ENCODE measurements at places on chromosomes 12 and 14.

- no peak for DNase-seq
Observed at GRCh38 chr14:99575043-99576023, 28.7 kb downstream of the CCDC85C start.

- no peak for DNase-seq
Observed at GRCh38 chr14:22630486-22630885, 13.7 kb downstream of the OR6J1 start.

DNA sequence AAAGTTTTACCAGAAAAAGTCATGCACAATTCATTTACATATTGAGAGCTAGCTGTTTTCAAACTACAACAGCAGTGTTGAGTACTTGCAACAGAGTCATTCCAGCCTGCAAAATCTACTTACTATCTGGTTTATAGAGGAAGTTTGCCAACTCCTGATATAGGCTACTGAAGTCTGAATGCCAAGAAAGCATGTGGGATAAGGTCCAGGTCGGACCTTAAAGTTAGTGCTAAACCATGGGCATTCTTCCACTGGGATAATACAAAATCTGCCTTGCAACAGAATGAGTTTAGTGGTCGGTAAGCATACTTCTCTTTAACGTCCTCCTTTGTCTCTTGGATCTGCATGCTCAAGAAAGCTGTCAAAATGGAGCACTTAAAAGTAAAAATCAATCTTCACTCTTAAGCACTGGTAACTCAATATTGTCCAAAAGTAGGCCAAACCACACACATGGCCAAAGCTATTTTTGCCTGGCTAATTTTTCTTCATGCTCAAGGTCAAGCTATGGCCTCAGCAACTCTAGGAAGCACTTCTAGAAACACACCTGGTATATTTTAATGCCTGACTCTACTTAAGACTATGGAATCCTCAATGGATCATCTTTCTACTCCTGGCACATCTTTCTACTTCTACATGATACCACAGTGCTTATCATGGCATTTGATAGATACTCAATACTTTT is 364.9 kb upstream of the KITLG start:
- DNase-seq, result no peak

- DNase-seq, result no peak
Observed at GRCh38 chr14:22870811-22871223, 723 bp upstream of the LRP10 start.

GRCh38 chr14:92540472-92541048 is 27.0 kb downstream of the RIN3 start:
- DNase-seq, result peak; percentile 98

DNA sequence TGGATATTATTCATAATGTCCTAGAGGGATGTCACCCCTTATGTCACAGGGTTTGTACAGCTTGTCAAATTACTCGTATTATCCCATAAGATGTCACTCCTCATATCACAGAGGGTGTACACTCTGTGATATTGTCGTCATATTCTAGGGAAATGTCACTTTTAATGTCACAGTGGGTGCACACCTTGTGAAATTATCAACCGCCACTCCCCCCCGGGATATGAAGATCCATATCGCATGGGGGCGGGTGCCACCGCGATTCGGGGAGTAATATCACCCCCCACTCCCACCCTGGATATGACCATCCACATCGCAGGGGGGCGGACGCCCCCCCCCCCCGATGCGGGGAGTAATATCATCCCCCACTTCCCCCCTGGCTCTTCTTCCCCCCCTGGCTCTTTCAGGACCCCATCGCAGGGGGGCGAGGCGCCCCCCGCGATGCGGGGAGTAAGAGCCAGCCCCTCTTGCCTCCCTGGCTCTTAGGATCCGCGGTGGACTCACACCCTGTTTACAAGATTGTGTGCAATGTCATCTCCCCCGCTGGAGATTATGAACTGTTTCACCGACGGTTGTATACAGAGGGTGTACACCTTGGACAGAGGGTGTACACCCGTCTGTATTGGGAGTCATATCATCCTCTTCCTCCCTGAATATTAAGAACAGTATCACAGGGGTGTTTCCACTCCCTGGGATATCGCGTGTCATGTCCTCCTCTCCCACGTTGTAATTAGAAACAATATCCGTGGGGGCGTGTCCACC is 92.8 kb downstream of the FRMD6 start:
- no peak for DNase-seq

DNA sequence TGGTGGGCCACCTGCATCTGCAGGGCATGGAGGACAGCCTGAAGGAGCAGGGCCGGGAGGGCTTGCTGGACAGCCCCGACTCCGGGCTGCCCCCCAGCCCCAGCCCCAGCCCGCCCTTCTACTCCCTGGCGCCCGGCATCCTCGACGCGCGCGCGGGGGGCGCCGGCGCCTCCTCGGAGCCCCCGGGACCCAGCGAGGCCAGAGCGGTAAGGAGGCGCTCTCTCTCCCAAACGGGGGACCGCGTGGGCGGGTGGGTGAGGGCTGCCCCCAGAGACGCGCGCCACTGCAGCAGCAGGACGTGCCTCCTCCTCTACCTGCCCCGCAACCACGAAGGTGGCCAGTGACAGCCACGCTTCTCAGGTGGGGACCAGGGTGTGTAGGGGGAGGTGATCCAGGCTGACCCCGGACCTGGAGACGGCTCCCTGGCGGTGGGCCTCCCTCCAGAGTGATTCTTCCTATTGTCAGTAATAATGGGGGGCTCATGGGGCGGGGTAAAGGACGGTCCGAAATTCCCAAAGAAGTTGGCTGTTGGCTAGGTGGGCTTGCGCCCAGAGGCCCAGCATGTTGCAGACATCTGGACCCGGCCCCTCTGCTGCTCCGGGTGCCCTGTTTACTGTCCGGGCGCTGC is 652 bp downstream of the RFLNA start:
- DNase-seq, result no peak

DNA sequence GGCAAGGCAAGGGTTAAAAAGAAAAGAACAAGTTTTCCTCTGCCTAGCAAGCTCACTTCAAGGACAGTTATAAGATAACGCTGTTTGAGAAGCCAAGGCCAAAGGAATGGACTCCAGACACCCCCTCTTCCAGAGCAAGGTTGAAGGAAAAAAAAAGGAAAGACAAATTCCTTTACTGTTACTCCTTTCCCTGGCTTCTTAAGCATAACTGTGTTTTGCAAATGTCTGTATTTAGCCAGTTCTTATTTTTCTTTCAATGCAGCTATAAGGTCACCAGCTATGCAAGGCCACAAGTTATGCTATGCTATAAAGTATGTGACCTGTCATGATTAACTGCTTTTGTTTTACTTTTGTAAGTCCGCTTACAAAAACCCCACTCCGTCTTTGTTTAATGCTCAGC is 26.6 kb downstream of the ZNF410 start:
- DNase-seq, result no peak

GRCh38 chr12:26798023-26798422 is 35.0 kb downstream of the ITPR2 start:
- no peak for DNase-seq

GRCh38 chr14:29391801-29392200 is 535.8 kb downstream of the PRKD1 start:
- DNase-seq, result no peak

DNA sequence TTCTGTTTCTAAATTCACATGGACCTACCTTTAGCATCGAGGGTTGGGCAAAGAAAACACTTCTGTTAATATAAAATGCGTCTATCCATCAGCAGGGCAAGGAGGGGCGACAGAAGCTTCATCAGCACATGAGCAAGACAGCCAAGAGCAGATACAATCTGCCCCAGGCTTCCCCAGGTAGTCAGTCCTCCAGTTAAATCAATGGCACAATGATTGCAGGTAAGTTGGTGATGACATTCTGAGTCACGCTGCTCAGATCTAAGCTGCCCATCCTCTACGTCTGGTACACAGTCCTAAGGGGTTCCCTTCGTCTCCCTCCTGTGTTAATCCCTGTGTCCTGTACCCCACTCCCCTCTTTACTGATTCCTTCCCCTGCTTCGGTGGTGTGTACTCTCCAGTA is 38.8 kb downstream of the MAP3K9 start:
- DNase-seq, result no peak

DNA sequence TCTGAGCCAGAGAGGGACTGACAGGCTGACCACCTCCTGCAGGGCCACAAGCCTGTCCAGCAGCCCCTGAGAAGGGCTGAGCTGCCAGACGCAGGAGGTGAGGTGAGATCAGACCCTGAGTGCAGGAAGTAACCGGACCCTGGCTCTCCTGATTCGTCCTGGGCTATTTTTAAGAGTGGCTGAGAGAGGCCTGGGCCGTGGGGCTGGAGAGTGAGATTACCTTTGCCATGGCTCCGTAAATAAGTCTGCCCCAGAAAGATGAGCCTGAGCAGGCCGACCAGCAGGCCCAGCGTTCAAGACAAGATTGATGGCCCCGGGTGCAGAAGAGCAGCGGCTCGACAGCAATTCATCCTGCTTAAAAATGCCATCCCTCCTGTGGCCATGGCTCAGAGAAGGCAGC is 54.2 kb downstream of the SPTB start:
- DNase-seq, result no peak

GRCh38 chr14:72513965-72514659 is 379.8 kb downstream of the DPF3 start:
- DNase-seq, result no peak

DNA sequence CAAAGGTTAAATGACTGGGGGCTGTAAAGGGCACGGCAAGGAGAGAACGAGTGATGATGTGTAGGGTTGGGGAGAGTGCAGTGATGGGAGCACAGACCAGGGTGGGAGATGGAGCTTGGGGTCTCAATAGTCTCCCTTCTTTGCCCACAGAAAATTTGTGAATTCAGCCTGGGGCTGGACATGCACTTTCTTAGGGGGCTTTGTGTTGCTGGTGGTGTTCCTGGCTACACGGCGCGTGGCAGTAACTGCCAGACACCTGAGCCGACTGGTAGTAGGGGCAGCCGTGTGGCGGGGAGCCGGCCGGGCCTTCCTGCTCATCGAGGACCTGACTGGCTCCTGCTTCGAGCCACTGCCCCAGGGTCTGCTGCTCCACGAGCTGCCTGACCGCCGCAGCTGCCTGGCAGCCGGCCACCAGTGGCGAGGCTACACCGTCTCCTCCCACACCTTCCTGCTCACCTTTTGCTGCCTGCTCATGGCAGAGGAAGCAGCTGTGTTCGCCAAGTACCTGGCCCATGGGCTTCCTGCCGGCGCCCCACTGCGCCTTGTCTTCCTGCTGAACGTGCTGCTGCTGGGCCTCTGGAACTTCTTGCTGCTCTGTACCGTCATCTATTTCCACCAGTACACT is 1.7 kb downstream of the FITM1 start:
- no peak for DNase-seq

- no peak for DNase-seq
Observed at GRCh38 chr12:20805921-20806320, 4.6 kb upstream of the SLCO1B3 start.

DNA sequence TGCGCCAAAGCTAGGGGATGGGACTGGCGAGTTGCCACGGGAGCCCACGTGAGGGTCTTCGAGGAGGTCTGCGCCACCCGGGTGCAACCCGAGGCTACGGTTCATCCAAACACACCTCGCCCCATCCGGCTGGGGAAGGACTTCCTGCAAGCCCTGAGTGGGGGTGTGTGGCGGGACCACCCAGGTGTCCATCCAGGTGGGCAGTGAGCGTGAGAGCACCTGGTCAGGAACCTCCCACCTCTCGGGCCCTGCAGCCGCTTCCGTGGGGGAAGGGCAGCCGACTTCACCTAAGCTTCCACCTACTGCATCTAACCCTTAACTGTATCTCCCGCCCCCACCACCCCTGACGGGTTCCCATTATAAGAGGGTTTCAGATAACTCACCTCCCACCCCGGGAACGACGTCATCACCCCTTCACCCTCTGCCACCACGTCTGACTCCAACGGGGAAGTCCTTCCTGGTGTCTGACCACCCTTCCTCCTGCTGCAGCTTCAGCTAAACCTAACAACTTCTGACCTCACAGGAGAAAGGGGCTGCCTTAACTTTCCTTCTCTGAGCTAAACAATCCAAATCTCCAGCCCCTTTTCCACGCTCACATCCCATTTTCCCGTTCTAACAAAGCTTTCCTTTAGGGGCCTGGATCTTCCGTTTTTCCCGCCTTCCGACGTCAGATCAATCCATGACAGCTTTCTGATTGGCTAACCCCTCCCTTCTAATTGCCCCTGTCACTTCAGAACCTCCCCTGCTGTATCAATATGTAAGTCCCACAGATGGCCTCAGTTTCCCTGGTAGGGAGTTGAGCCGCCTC is 27.4 kb upstream of the SMUG1 start:
- DNase-seq, result no peak

GRCh38 chr12:101795786-101796185 is 35.0 kb downstream of the GNPTAB start:
- DNase-seq, result no peak

GRCh38 chr12:110782094-110782493 is 39.4 kb upstream of the PPP1CC start:
- DNase-seq, result no peak
